ENCODE measurements at places on chromosomes 11 and 22. TPM values are rescaled to one million over a fixed set of nuclear protein-coding genes. Genes with fewer than 3 reads are reported as not detected.

DNA sequence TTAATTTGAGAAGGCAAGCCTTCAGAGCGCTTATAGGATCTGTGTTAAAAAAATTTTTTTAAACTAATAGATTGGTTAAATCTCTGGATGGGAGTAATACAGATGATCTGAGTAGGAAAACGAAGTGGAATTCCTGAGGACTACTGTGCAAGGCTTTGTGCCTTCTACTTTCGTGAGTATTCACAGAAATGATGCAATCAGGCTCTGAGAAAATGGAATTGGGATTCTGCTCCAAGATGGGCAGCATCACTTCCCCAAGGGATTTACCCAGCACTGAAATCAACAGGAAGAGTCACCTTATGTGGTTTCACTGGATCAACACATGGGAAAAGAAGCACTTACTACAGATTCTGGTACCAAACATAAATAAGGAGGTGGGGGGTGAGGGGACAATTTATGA lies 12.5 kb downstream of the KMT5B start:
- DNase-seq = no peak

GRCh38 chr11:19237813-19238212 lies 2.9 kb downstream of the E2F8 start:
- no peak for DNase-seq

The RAC2 gene
- 16.2 TPM for total RNA-seq

The RFPL2 gene
- total RNA-seq = 2.8 TPM

The DRD2 gene
- not detected for total RNA-seq

Measured in Caki2 (cell line).